Airway epithelial cell (primary cell): ENCODE measurements at places on chromosomes 6 and 20. TPM values are rescaled to one million over a fixed set of nuclear protein-coding genes. Genes with fewer than 3 reads are reported as not detected.

The PRR18 gene
- 0.14 TPM in 1 of 2 replicates, not detected in the other for total RNA-seq

The CD109 gene
- 61.1 and 80.5 TPM in 2 replicates for total RNA-seq

The INSM1 gene
- not detected in 2 replicates for total RNA-seq

The CD93 gene
- under 0.01 TPM in 2 replicates for total RNA-seq

The TRIM15 gene
- total RNA-seq, result not detected in 2 replicates

The ERVFRD-1 gene
- not detected in 2 replicates for total RNA-seq

The EYA4 gene
- total RNA-seq, result 1.4 and 3.9 TPM in 2 replicates

The CD24 gene
- total RNA-seq, result 871 and 1,303 TPM in 2 replicates

The GMNN gene
- total RNA-seq, result 44.0 and 48.1 TPM in 2 replicates

The METTL24 gene
- total RNA-seq, result not detected in 2 replicates

The HAO1 gene
- not detected in 2 replicates for total RNA-seq

The HLA-DRA gene
- 0.35 TPM in 1 of 2 replicates, not detected in the other for total RNA-seq

The FLRT3 gene
- 19.7 and 19.9 TPM in 2 replicates for total RNA-seq

The SLC17A2 gene
- not detected in 2 replicates for total RNA-seq

The LY6G6F gene
- total RNA-seq, result not detected in 2 replicates

The GABRR1 gene
- not detected in 2 replicates for total RNA-seq

The MLIP gene
- total RNA-seq, result 0.63 TPM in 1 of 2 replicates, not detected in the other

The KHDC1L gene
- not detected in 2 replicates for total RNA-seq

The CLVS2 gene
- 0.14 TPM in 1 of 2 replicates, not detected in the other for total RNA-seq

The FAM83C gene
- total RNA-seq, result 1.2 and 3.2 TPM in 2 replicates

The GGTLC1 gene
- total RNA-seq, result not detected in 2 replicates

The SUMO4 gene
- total RNA-seq, result 0.21 TPM in 1 of 2 replicates, not detected in the other
